ENCODE measurements at places on chromosomes 13 and 19.
A peak's percentile ranks its signal among the peaks of the same experiment; 100 is the strongest.

DNA sequence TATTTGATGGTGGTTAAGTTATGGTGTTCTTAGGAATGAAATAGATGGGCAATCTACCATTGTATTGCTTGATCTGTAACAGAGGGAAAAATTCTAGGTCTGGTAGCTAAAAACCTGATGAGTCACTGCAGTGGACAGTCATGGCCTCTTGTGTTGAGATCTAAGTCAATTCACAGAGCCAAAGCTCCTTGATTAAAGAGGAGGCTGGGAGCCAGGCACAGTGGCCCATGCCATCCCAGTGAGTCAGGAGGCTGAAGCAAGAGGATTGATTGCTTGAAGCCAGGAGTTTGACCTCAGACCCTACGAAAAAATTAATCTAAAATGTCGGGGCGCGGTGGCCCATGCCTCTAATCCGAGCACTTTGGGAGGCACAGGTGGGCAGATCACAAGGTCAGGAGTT is 67.1 kb upstream of the KPNA3 start:
- DNase-seq, result no peak

GRCh38 chr19:4774136-4774535 is 17.4 kb upstream of the FEM1A start:
- DNase-seq, result no peak

- no peak for DNase-seq
These were observed 34.2 kb downstream of the ZNF787 start for GRCh38 chr19:56086671-56087430.

DNA sequence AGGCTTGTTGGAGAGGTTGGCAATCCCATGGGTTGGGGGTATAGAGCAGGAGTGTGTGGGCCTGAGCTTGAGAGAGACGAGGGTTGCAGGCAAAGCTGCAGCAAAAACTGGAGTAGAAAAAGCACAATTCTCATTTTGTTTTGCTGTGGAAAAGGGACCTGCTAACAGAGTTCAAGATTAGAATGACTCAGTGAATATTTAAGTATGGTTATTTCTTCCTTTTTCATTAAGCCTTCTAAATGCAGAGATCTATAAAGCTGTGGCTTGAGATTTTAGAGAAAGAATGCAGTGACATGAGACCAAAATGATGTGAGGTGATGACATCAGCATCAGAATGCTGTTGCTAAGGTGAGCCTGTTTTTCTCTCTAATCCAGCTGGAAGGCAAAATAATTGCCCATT is 10.8 kb upstream of the MBNL2 start:
- no peak for DNase-seq

- DNase-seq, result no peak
These were observed 24.2 kb downstream of the GAS6 start for GRCh38 chr13:113839536-113840204.

DNA sequence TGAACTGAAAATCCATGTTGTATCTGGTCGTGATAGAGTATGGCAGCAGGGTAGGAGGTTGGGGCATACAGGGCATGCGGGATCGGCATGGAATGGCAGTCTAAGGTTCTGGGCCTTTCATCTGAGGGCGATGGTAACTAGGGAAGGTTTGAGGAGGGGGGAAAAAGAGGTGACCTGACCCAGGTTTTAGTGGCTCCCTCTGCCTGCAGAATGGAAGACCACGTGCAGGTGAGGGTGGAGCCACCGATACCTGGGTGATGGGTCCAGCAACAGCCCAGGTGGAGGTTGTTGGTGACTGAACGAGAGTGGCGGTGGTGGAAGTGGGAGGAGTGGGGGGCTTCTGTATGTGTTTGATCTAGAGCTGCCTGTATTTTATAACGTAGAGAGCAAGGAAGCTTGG is 3.8 kb downstream of the ZNF749 start:
- DNase-seq, result no peak

DNA sequence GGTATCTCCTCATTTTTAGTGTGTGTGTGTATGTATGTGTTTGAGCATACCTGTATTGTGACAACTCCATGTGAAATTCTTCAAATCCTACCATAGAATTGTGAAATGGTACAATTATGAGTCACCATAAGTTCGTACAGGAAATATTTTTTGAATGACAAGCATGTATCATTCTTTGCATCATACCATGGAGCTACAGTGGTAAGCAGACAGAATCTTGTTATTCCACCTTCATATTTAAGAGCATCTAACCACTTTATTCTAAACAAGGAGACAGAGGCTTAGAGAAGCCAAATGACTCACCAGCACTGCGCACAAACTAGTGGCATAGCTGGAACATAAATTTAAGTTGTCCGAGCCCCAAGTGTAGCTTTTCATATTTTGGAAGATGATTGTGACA is 4.5 kb upstream of the EPSTI1 start:
- DNase-seq, result no peak

DNA sequence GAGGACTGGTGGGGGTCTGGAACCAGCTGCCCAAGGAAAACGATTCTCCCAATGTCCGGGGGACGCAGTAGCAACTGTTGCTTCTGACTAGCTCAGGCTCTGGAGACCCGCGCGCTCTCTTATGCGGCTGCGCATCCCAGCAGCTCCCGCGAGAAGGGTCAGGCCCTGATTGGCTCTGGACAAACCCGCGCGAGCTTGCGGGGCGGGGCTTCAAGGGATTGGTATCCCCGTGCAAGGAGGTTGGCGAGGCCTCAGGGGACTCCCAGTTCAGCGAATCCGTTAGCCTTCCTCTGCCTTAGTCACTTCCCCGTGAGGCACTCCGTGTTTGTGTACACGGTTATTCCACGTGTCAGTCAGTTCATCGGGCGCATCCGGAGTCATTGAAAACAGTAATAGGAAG is 20.2 kb downstream of the SIGLECL1 start:
- DNase-seq, result no peak

GRCh38 chr13:67238277-67238859 is 8.2 kb upstream of the PCDH9 start:
- no peak for DNase-seq

DNA sequence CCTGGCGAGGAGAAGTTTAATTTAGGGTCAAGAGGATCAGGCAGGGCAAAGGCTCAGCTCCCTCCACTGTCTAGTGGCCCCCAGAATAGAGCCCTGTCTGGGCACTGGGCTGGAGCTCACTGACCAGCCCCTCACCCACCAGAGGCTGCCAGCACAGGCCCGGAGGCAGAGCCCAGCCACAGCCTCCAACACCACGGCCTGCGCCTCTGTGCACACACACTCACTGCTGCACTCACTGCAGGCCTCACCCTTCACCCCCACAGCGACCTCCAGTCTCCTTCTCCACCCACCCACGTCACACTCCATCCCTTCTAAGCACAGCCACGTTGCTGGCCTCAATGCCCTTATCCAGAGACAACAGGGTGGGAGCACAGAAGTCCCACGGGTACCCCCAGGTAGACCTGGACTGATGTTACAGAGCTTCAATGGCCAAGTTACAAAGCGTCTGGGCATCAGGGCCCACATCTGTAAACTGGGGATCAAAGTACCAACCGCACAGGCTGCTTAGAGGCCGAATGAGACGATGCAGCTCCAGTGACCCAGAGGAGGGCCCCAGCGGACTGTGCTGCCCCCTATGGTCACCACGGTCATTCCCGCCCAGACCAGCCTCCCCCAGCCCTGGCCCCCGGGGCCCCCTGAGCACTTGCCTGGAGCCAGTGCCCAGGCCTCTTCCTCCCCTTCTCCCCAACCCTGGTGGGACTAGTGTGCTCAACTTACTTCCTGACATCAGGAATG is 4.5 kb upstream of the PRKD2 start:
- DNase-seq, result no peak

DNA sequence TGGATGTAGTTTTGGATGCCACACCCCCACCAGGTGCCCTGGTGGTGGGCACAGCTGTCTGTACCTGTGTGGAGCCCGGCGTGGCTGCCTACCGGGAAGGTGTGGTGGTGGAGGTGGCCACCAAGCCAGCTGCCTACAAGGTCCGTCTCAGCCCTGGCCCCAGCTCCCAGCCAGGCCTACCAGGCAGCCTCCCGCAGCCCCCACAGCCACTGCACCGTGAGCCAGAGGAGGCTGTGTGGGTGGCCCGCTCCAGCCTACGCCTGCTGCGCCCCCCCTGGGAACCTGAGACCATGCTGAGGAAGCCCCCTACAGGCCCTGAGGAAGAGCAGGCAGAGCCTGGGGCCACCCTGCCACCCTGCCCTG is 3.5 kb downstream of the CIC start:
- no peak for DNase-seq

GRCh38 chr19:48740164-48740972 is at the start of gene RASIP1:
RASIP1 (minus strand) TSS chr19:48740610; CDS start chr19:48740282, 328 bp downstream.
- DNase-seq, result no peak

DNA sequence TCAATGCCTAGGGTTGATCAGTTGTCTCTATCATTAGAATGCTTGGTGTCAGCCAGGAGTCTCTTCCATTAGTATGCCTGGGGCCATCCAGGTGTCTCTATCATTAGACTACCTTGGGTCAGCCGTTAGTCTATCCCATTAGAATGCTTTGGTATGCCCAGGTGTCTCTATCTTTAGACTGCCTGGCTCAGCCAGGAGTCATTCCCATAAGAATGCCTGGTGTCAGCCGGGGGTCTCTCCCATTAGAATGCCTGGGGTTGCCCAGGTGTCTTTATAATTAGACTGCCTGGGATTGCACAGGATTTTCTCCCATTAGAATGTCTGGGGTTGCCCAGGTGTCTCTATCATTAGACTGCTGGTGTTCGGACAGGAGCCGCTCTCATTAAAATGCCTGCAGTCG is 1442.9 kb downstream of the UQCRFS1 start:
- no peak for DNase-seq

- no peak for DNase-seq
These were observed 75.4 kb upstream of the ZNF30 start for GRCh38 chr19:34851277-34851804.

DNA sequence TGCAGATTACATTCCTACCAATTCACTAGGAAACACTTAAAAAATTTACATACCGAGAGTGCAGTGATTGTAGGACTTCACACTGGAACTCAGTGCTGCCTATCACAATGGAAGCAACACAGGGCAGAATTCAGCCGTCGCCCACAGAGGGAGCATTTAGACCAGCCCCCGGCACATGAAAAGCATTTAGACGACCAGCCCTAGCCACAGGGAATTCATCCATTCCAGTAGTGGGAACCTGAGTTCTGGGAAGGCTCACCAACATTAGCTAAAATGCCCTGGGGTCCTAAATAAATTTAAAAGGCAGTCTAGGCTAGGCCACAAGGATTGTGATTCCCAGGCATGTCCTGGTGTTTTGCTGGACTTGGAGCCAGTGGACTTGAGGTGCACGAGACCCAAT is 155.2 kb downstream of the LIG4 start:
- DNase-seq, result no peak

- DNase-seq, result no peak
These were observed 19.9 kb upstream of the RFC3 start for GRCh38 chr13:33798023-33798422.

DNA sequence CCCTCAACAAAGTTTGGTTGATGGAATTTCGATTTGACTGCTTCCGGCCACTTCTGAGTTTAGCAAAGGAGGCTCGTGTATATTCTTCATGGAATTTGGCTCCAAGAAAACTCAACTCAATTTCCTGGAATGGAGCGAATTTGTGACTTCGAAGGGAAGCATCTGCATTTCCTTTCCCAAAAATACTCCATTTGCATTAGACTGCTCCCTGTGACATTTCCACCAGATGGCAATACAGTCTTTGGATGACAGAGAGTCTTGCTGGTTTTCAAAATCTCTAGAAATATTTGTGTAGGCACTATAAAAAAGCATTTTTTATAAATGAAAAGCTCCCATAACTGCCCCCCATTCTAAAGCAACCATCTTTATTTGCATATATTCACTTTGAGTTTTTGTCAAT is 4.1 kb downstream of the C1QTNF9 start:
- no peak for DNase-seq

GRCh38 chr13:33119022-33119781 is 103.0 kb downstream of the KL start:
- no peak for DNase-seq

- no peak for DNase-seq
These were observed 1597.6 kb upstream of the MIR17HG start for GRCh38 chr13:89749888-89750287.

DNA sequence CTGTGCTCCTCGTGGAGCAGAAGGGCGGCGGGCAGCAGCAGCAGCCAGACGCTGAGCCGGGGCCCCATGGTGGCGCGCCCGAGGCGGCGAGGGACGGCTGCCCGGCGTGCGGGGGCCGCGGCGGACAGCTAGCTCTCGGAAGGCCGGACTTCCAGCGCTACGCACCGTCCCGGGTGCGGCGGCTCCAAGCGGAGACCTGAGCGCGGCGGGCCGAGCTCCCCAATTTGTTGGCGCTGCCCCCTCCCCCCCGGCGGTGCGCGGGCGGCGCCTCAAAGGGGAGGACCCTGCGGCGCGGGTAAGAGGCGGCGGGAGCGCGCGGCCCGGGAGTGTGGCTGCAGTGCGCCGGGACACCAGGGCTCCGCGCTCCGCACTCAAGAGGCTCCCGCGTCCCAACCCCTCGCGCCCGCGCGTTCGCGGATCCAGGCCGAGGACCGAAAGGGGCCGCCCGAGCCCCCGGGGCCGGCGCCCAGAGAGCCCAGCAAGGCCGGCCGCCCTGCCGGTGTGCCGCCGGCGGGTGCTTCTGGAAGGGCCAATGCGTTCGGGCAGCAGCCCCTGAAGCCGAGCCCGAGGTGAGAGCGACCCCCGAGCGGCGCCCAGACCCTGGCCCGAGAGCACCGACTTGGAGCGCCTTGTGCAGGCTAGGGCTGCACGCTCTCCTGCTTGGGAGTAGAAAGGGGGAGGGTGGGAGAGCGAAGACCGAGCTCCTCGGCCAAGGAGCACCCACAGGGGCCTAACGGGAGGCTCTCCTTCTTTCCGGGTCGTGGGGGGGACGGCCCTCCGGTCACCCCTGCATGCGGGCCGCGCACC is at the start of the genes COL4A1 and COL4A2:
Gene COL4A1 (minus strand): TSS at position 198 of the 807 bp plus-strand sequence. CDS start 130 bp downstream, at position 68.
Gene COL4A2 (plus strand): TSS at position 325 of the 807 bp plus-strand sequence. CDS start 620 bp downstream, outside the sequence.
- DNase-seq, result no peak

- DNase-seq, result no peak
These were observed 443 bp downstream of the TBXA2R start for GRCh38 chr19:3606174-3606689.

GRCh38 chr19:6767357-6768235 is at the start of gene SH2D3A:
SH2D3A (minus strand) TSS chr19:6767435; CDS start chr19:6763748, 3,687 bp downstream.
- DNase-seq, result peak; percentile 91

DNA sequence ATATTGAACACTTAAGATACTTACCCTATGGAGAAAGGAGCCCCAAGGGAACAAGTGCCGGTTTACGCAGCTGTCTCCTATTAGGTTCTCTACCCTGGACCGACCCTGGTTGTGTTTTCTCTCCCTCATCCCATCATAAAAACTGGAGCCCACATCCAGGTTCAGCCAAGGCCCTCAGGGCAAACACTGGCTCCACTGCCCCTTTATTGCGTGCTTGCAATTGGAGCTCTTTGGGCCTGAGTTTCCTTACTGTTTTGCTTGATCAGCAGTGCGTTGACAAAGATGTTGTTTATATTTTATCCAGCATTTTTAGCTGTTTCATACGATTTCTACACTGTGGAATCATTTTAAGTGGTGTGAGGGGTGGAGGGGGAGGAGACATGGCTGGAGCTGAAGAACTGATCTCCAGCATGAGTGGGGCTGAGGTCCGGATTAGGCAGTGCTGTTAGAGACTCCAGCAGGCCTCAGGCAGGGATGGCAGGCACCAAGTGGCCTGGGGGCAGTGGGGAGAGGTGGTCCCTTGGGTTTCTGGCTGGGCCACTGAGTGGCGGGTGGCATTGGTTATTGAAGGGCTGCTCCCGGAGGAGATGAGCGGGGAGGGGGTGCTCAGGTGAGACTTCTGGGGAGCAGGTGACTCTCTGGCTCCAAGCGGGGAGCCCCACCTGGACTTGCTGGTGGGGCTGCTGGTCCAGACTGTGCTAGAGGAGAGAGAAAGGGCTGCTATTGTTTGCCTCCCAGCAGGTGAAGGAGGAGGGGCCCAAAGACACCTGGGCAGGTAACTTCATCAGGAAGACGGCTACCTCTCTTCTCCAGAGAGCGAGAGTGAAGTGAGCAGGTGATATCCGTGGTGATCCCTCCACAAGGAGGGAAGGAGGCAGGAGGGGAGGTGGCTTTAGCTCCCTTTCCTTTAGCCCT is 62.4 kb upstream of the RNF113B start:
- no peak for DNase-seq

- no peak for DNase-seq
These were observed 332.1 kb downstream of the UQCRFS1 start for GRCh38 chr19:28880735-28881401.
